ENCODE measurements at places on chromosomes 2 and 18.

DNA sequence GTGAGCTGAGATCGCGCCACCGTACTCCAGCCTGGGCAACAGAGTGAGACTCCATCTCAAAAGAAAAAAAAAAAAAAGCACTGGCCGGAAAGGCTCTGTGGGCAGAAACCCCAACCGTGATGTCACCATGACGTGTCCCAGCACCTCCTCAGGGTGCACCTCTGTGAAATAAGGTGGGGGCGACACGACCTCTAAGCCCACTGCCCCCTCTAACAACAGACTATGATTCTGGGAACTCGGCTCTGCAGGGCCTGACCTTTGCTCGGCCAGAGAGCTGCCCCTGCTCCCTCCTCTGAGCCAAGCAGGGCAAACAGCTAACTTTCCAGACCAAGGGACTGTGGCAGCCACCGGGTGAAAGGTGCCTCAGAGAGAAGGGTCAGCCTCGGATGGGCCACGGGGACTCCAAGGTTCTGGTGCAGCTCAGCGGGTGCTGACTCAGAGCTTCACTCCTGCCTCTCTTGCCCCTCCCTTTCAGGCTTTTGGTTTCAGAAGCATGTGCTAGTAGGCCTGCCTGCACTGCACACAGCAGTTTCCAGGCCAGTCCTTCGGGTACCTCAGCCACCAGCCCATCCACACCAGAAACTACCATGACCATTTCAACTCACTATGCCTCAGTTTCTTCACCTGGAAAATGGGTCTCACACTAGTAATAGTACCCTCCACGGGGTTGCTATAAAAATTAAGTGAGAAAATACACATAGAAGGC is 8.0 kb downstream of the TMBIM1 start:
- peak; percentile 79 for DNase-seq

GRCh38 chr2:148560496-148560895 is 84.1 kb upstream of the EPC2 start:
- no peak for DNase-seq

DNA sequence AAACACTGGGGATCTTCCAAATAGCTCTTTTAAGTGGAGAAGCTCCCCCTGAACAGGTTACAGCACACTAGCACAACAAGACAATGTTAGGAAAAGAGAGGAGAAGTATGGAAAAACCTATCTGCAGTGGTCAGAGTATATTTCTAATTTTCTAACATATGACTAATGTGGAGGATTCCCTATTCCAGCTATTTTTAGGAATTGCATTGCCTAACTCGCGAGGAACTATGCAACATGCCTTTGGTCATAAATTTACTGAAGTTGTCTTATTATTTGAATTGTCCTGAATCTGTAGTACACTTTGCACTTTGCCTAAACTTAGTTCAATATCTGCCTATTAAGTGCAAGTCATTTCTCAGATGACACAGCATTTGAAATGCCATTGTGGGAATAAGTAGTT is 381.4 kb downstream of the CCDC85A start:
- no peak for DNase-seq

GRCh38 chr2:169301596-169302335 is 60.6 kb downstream of the LRP2 start:
- no peak for DNase-seq

DNA sequence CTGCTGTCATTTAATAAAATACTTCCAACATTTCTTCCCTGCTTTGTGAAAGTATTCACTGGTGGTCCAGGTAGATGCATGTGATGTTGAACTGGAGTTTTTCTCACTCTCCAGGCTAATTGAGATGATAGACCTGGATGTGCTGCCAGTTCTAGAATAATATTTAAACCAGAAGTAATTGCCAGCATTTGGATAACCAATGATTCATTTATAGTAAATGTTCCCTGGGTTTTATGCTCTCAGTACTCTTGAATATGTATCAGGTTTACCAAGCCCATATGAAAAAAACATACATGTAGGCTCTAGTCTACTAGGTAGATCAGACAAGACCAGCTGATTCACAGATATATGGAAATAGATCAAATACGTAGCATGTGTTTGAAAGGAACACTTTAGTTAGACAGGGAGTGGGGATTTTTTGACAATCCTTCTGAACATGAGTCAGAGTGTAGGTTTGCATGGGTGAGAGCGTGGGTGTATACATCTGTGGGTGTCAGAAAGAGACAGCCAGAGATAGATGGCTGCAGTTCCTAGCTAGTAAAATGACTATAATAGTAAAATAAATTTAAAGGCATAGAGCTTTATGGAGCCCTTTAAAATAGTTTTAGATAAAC is 115.1 kb downstream of the NAB1 start:
- no peak for DNase-seq

Measured in GM13976 (cell line).